Breast epithelium (tissue), 4 donors: ENCODE measurements at places on chromosomes 11 and 22. TPM values are rescaled to one million over a fixed set of nuclear protein-coding genes. Genes with fewer than 3 reads are reported as not detected.

DNA sequence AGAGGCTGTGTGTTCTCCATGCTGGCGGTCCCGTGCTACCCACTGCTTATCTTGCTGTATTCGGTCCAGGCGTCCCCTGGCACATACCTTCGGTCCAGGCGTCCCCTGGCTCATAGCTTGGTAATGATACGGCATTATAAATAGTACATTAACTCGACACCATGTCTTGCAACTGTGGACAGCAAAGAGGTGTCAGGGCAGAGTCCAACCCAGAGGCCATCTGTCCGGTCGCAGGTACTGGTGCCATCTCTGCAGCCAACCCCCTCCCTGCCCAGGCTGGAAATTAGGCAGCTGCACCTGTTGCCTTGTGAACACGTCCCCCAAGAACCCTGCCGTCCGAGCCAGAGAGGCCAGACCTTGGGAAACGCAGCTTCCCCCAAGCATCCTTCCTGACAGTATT is 634.3 kb downstream of the BRD1 start:
- no peak overlapping the region for H3K27ac ChIP-seq
- no peak overlapping the region for H3K4me3 ChIP-seq
- H3K36me3 ChIP-seq, result no peaks in the 10 kb centered on the region
- no peaks in the 10 kb centered on the region for H3K4me1 ChIP-seq
- H3K27me3 ChIP-seq, result no peaks in the 10 kb centered on the region

GRCh38 chr22:35092406-35092805 is 26.4 kb downstream of the ISX start:
- H3K27ac ChIP-seq, result no peak overlapping the region
- H3K4me3 ChIP-seq, result no peak overlapping the region
- DNase-seq, result no peak
- H3K4me1 ChIP-seq, result no peaks in the 10 kb centered on the region
- H3K36me3 ChIP-seq, result no peaks in the 10 kb centered on the region

Gene TMEM41B
- total RNA-seq, result 19.2 TPM

Gene RASSF10
- total RNA-seq, result 0.16 TPM

Gene APOA5
- total RNA-seq, result not detected

DNA sequence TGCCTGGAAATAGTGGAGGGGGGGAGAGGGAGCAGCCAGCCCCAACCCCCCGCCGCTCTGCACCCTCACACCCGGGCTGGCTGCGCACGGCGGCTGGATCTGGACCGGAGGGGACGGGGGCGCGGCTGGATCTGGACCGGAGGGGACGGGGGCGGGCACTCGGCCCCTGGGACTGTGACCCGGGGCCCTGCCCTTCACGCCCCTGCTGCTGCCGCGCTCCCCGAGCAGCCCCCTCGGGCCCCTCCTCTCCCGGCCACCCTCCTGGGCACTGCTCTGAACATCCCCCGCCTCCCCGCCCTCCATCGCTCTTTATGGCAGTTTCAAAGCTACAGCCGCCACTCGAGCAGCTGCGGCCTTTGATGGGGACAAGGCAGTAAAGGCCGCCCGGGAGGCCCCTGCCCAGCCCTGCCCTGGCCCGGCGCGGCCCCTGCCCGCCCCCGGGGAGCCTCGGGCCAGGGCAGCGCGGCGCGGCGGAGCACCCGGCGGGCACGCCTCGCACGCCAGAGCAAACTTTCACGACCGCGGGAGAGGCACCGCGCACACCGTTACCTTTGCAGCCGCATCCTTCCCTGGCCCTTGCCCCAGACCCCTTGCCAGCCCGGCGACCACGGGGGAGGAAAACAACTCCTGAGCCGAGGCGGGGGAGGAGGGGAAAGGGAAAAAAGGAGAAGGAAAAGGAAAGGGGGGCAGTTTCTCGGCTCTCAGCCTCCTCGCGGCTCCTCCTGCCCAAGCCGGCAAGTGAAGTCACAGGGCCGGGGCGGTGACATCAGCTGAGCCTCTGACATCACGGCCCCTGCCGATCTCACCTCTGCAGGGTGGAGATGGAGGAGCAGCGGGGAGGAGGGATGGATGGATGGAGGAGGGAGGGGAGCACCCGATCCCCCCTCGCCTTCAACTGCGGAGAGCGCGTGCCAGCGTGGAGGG is 13.1 kb upstream of the TCF20 start:
- H3K4me3 ChIP-seq, result peak overlapping the region; percentile 49
- DNase-seq, result no peak
- H3K27ac ChIP-seq, result no peak overlapping the region
- peaks cover 5% of the 10 kb centered on the region for H3K4me1 ChIP-seq
- no peaks in the 10 kb centered on the region for H3K36me3 ChIP-seq
- peaks cover 13% of the 10 kb centered on the region for H3K27me3 ChIP-seq

DNA sequence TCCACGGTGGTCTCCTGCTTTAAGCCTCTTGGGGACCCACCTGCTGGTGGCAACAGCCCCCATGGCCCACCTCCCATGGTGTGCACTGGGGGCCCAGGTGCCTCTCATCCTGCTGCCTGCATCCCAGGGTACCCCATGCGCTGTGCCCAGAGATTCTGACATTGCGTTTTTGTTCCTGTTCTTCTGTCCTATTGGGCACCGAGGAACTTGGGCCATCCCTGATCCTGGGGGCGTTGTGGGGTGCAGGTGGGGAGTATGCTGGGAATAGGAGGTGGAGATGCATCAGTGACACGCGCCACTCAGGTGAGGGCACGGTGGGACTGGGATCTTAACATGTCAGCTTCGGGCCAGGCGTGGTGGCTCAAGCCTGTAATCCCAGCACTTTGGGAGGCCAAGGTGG is 12.4 kb upstream of the NAP1L4 start:
- H3K4me3 ChIP-seq, result no peak overlapping the region
- no peaks in the 10 kb centered on the region for H3K27me3 ChIP-seq
- no peak overlapping the region for H3K27ac ChIP-seq
- H3K4me1 ChIP-seq, result peaks cover 2% of the 10 kb centered on the region
- no peaks in the 10 kb centered on the region for H3K36me3 ChIP-seq

DNA sequence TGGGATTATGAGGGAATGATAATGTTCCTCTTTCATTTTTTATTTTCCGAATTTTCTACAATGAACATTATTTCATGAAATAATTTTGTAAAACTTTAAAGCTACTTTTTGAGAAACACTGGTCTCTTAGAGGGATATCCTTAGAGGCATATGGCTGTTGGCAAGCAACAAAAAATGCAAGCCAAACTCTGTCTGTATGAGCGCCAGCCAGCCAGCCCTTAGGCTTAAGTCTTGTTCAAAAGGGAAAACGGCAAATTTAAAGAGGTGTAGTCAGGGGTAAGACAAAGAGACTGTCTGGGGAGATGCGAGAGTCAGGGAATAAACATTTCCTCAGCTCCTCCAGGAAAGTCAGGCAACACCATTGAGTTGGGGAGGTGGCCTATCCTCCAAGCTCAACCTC is 22.5 kb downstream of the ASCC2 start:
- no peak overlapping the region for H3K4me3 ChIP-seq
- no peaks in the 10 kb centered on the region for H3K36me3 ChIP-seq

- peak overlapping the region; percentile 54 for H3K27ac ChIP-seq
- no peak for DNase-seq
- no peaks in the 10 kb centered on the region for H3K27me3 ChIP-seq
- no peaks in the 10 kb centered on the region for H3K36me3 ChIP-seq
- H3K4me1 ChIP-seq, result no peaks in the 10 kb centered on the region
- no peak overlapping the region for H3K4me3 ChIP-seq
These were observed 56.3 kb upstream of the ADSL start for GRCh38 chr22:40289991-40290459.

- DNase-seq, result no peak
- H3K27ac ChIP-seq, result no peak overlapping the region
- no peaks in the 10 kb centered on the region for H3K4me1 ChIP-seq
- H3K27me3 ChIP-seq, result no peaks in the 10 kb centered on the region
- no peaks in the 10 kb centered on the region for H3K36me3 ChIP-seq
These were observed 50.0 kb upstream of the CLTCL1 start for GRCh38 chr22:19341500-19341899.

GRCh38 chr11:83070044-83070701 is 1.5 kb downstream of the RAB30 start:
- no peaks in the 10 kb centered on the region for H3K36me3 ChIP-seq
- no peak for DNase-seq
- H3K4me1 ChIP-seq, result no peaks in the 10 kb centered on the region

GRCh38 chr11:59710136-59710847 is 3.4 kb downstream of the OR10V1 start:
- H3K27ac ChIP-seq, result no peak overlapping the region
- no peaks in the 10 kb centered on the region for H3K27me3 ChIP-seq

GRCh38 chr11:112694245-112694644 is 267.0 kb upstream of the NCAM1 start:
- H3K36me3 ChIP-seq, result no peaks in the 10 kb centered on the region
- no peaks in the 10 kb centered on the region for H3K4me1 ChIP-seq
- no peaks in the 10 kb centered on the region for H3K27me3 ChIP-seq
- no peak overlapping the region for H3K27ac ChIP-seq
- no peak overlapping the region for H3K4me3 ChIP-seq

GRCh38 chr11:2580571-2581001 is 119.2 kb downstream of the KCNQ1OT1 start:
- no peak for DNase-seq
- H3K36me3 ChIP-seq, result no peaks in the 10 kb centered on the region
- no peak overlapping the region for H3K27ac ChIP-seq
- no peaks in the 10 kb centered on the region for H3K27me3 ChIP-seq

DNA sequence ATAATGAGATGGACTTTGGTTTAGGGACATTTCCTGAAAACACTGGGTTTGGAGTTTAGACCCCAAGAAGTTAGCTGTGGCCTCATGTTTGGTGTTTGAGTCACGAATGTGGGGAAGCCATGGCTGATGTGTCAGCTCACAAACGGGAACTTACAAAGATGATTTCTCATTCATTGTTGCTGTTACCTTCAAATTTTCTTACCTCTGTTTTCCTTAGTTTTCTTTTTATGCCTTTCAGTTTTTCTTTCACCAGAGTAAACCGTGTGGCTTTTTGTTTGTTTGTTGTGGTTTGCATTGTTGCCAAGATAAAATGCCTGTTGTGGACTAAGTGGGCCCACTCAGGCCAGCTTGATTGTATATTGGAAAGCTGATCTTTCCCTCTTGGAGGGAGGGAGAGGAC is 89.1 kb downstream of the SWAP70 start:
- H3K36me3 ChIP-seq, result no peaks in the 10 kb centered on the region
- no peak overlapping the region for H3K4me3 ChIP-seq
- H3K27me3 ChIP-seq, result no peaks in the 10 kb centered on the region
- DNase-seq, result no peak
- peaks cover 14% of the 10 kb centered on the region for H3K4me1 ChIP-seq
- H3K27ac ChIP-seq, result no peak overlapping the region

DNA sequence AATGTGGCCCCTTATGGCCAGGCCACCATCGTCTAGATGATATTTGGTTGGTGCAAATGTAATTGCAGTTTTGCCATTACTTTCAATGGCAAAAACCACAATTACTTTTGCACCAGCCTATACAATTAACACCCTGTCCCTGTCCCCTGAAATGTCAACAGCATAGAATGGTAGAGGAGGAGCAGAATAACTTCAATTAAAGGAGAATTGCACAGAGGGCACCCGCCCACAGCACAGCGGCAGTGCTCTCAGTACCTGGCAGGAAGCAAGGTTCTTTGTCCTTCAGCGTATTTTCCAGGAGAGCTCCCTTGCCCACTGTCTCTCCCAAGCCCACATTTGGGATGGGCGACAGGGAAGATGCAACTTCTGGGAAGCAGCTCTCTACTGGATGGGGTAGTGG is 115.3 kb downstream of the TRIM29 start:
- no peaks in the 10 kb centered on the region for H3K27me3 ChIP-seq
- no peaks in the 10 kb centered on the region for H3K4me1 ChIP-seq
- H3K4me3 ChIP-seq, result no peak overlapping the region
- no peaks in the 10 kb centered on the region for H3K36me3 ChIP-seq

- no peaks in the 10 kb centered on the region for H3K4me1 ChIP-seq
- H3K27ac ChIP-seq, result no peak overlapping the region
- no peak for DNase-seq
- H3K4me3 ChIP-seq, result no peak overlapping the region
These were observed 3.1 kb downstream of the KCNJ4 start for GRCh38 chr22:38451864-38452263.

DNA sequence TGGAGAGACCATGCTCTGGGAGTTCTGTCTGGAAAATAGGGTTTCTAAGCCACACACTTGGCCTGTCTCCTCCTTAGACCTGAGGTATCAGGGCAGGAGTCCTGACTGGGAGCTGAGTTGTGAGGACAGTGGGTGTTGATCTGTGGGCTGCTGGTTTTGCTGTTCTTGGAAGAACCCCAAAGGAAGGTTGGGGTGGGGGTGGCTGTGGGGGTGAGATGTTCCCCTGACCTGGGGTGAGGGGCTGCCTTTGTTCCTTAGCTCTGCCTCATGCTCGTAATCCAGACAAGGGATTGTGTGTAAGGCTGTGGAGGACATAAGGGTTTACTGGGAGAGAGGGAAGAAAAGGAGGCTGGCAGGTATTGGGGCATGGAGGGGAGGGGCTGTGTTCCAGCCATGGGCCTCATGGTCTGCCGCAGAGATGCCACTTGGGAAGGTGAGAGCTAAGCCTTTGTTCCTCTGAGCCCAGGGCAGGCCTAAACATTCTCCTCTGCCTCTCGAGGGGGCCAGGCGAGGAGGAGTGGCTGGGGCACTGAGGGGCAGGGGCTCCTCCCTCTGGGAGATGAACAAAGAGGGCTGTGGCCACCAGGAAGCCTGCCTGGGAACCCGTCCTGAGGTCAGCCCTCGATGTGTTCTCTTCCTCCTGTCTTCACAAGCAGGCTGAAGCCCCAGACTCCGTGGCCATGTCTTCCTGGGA is 4.4 kb downstream of the OTOG start:
- no peak overlapping the region for H3K27ac ChIP-seq
- no peak overlapping the region for H3K4me3 ChIP-seq
- peaks cover 16% of the 10 kb centered on the region for H3K27me3 ChIP-seq
- H3K4me1 ChIP-seq, result no peaks in the 10 kb centered on the region
- DNase-seq, result peak; percentile 22
- H3K36me3 ChIP-seq, result no peaks in the 10 kb centered on the region

Gene SLC37A2
- 38.9 TPM for total RNA-seq

Gene PARVG
- total RNA-seq, result 39.2 TPM

- no peak for DNase-seq
- no peaks in the 10 kb centered on the region for H3K27me3 ChIP-seq
- no peaks in the 10 kb centered on the region for H3K4me1 ChIP-seq
- no peak overlapping the region for H3K27ac ChIP-seq
These were observed 54.4 kb downstream of the SVIP start for GRCh38 chr11:22775248-22775647.

Gene ACR
- total RNA-seq, result 0.80 TPM

- peak; percentile 34 for DNase-seq
- no peak overlapping the region for H3K4me3 ChIP-seq
- no peaks in the 10 kb centered on the region for H3K36me3 ChIP-seq
- H3K27ac ChIP-seq, result peak overlapping the region; percentile 3
- no peaks in the 10 kb centered on the region for H3K4me1 ChIP-seq
- H3K27me3 ChIP-seq, result no peaks in the 10 kb centered on the region
These were observed 122.6 kb upstream of the SORL1-AS1 start for GRCh38 chr11:121575250-121575962.
